Activated CD8-positive, alpha-beta memory T cell treated with anti-CD3 and anti-CD28 coated beads for 4 hours (primary cell): ENCODE measurements at places on chromosomes 12 and 14.

GRCh38 chr12:21797539-21797938 lies 23.0 kb upstream of the KCNJ8 start:
- DNase-seq = no peak

- no peak for DNase-seq
Observed at GRCh38 chr12:52860102-52860823, 11.5 kb upstream of the KRT78 start.

DNA sequence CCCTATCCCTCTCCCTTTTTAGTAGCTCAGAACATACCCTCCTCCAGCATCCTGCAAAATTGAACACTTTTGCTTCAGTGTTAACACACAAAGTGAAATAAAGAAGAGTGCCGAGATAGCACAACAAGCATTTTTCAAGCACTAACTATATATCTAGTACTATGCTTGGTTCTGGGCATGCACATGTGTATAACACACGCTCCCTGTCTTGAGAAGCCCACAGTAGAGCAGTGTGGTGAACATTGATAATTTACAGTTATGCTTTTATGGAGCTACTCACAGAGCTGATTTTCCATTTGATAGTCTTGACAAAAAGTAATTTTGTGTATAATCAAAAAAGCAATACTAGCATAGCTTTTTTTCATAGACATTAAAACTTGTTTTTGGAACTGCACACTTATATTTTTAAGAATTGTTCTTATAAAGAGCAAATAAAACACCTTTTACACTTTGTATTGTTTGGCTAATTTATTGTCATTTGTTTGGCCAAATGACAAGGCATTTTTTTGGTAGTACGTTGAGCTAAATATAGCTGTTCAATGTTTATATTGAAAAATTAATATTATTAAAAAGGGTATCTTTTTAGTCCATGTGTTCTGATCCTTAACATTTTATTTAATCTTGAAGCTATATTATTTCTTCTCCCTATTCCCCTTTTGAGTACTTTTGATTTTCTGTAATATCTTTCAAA lies 39.7 kb downstream of the LEMD3 start:
- no peak for DNase-seq

- no peak for DNase-seq
Observed at GRCh38 chr12:49109641-49110463, 795 bp downstream of the LMBR1L start.

GRCh38 chr12:104314242-104314614 lies 10.7 kb downstream of the EID3 start:
- no peak for DNase-seq

- DNase-seq = no peak
Observed at GRCh38 chr12:111112311-111113098, 192.1 kb upstream of the MYL2 start.

- DNase-seq = no peak
Observed at GRCh38 chr14:44995196-44995595, 33.2 kb downstream of the TOGARAM1 start.
